Activated T-cell treated with anti-CD3 and anti-CD28 coated beads for 1 hour (primary cell): ENCODE measurements at places on chromosomes 7 and 10.

GRCh38 chr7:129008645-129009414 is 46.1 kb downstream of the TNPO3 start:
- DNase-seq: no peak

GRCh38 chr10:68342909-68343516 is 10.3 kb upstream of the PBLD start:
- DNase-seq: no peak

GRCh38 chr10:34403512-34403911 is 411.6 kb downstream of the PARD3 start:
- DNase-seq: no peak

- DNase-seq: no peak
These were observed 205.3 kb upstream of the MKLN1 start for GRCh38 chr7:131122394-131122793.

- DNase-seq: no peak
These were observed 6.1 kb upstream of the GUSB start for GRCh38 chr7:65988084-65988483.

- DNase-seq: no peak
These were observed 40.5 kb downstream of the CAPZA2 start for GRCh38 chr7:116902867-116903266.

GRCh38 chr10:30894221-30894620 is 137.4 kb downstream of the ZNF438 start:
- no peak for DNase-seq

DNA sequence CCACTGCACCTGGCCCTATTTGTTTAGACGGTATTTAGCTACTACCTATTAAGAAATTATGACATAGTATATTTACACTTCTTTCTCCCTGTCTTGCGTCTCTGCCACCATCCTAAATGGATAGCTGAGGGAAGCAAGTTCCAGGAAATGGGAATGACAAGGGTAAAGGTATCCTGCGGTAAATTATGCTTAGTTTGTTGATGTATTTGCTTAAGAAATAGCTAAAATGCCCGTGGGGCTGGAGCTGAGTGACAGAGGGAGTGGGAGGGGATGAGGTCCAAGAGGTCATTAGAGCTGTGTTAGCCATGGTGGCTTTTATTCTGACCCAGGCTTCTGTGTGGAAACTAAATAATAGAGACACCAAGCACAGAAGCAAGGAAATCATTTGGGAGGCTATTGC is 29.0 kb upstream of the UBE2D1 start:
- no peak for DNase-seq

DNA sequence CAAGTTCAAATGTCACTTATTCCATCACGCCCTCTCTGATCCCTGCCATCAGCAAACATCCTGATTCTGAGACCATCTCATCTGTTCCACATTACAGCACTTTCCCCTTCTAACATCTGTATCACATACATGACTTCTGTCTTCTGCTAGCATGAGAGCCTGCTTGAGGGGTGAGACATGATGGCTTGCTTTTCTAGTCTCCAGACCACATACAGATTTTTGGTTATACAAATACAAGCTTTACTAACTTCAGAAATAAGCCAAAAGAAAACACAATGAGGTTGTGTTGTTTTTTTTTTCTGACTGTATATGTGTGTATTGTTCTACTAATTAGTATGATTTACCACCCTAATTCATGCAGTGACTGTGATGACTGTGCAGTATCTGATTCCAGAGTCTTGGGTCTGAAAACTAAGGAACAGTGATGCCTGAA is 34.3 kb downstream of the NAPEPLD start:
- no peak for DNase-seq
